ENCODE measurements at places on chromosomes 6 and 20.

DNA sequence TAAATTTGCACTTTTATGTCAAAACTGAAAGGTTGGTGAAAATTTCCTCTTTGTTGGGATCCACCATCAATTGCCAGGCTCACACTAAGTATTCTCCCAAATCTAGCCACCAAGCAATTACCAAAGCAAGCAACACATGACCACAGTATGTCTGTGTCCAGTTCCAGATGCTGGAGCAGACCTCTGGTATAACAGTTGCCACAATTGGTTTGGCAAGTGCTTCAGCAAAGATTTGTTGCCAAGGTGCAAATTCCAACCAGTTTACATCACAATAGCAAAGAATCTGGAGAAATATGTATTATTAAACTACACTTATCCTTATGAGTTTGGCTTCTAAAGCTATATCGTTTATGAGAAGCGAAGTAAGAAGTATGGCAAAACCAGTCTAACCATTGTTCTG lies 6.4 kb downstream of the GTF2H5 start:
- no peak for DNase-seq

GRCh38 chr6:30443657-30444450 lies 45.5 kb upstream of the HLA-E start:
- no peak for DNase-seq

DNA sequence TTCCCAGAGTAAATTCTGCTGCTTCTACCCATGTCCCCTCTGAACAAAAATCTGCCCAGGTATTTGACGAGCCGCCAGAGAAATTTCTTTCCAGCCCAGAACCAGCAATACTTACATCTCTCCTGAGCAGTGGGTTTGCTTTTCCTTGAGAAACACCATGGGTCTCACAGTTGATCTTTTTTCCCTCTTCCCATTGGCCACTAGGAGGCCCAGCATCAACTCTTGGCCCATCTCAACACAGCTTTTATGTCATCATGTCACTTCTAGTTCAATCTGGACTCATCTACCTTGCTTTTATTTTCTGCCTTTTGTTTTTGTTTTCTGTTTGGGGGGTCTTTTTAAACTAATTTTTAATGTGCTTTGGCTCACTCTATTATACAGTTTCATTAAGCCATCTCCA lies 18.8 kb downstream of the MAFB start:
- DNase-seq, result no peak

DNA sequence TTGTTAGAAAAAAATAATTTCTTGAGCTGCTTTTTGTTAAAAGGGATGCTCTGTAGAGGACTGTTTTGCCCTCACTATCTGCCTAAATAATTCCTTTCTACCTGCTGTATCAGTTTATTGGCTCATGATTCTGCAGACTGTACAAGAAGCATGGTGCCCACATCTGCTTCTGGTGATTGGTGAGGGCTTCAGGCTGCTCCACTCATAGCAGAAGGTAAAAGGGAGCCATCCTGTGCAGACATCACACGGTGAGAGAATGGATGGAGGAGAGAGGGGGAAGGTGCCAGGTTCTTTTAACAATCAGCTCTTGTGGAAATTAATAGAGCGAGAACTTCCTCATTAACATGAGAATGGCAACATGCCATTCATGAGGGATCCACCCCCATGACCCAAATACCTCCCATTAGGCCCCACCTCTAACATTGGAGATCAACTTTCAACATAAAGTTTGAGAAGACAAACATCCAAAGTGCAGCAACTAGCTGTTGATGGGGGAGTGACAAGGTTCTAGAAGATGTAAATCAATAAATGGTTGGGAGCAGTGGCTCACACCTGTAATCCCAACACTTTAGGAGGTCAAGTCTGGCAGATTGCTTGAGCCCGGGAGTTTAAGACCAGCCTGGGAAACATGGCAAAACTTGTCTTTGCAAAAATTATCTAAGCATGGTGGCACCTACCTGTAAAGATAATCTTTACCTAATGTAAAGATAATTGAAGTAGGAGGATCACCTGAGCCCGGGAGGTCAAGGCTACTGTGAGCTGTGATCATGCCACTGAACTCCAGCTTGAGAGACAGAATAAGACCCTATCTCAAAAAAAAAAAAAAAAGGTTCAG lies 15.7 kb upstream of the AHCY start:
- no peak for DNase-seq

GRCh38 chr6:140845701-140846100 lies 1287.0 kb upstream of the GJE1 start:
- no peak for DNase-seq

DNA sequence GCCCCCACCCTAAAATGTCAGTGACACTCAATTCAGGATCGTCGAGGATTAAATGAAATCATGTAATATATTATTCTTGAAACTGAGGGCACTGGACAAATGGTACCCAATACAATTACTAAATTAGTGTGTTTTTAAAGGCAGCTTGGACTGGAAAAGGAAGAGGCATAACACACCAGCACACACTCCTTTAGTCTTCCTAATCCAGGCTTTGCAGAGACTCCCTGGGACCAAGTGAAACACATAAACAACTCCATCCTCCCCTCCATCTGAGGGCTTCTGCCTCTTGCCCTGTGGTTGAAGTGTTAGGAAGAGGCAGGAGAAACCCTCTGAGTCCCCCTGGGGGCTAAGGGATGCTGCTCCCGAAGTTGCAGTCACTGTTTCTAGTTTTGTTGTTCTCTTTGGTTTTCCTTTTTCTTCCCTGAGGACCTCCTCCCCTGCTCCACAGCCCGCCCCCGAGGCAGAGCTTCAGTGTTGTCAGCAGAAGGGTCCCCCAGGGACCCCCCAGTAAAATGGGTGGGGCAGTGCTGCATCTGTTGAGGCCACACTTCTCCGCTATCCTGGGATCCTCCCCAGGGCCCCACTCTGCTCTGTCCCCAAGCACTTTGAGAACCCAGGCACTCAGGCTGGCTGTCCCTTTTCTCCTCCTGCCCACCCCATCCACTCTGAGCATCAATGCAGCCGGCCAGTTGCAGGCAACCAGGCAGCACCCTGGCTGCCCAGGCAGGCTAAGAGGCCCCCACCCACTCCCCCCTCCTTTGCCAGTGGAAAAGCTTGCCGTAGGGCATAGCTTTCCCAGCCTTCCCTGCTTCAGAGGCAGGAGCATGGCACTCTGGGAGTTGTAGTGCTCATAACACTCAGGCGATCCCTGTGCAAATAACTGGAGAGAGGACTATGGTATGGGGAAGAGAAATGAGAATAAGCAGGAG lies 5.9 kb downstream of the TMEM63B start:
- DNase-seq, result no peak

DNA sequence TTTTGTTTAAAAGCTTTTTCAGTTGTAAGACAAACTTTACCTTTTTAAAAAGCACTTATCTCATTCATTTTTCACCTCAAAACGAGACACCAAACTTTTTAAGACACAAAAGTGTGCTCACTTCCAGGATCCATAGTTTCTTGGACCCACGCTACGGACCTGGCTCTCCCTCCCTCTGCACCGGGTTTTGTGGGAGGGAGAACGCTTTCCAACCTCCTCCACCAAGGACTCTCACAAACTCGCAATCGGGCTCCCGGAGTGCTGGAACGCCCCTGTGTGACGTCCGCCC lies 436 bp downstream of the CAGE1 start:
- DNase-seq, result no peak

GRCh38 chr20:32966881-32967781 lies 37.1 kb downstream of the SUN5 start:
- DNase-seq, result no peak

GRCh38 chr20:50325215-50325614 lies 134.6 kb downstream of the CEBPB start:
- no peak for DNase-seq

GRCh38 chr6:72553531-72554511 lies 68.0 kb upstream of the KCNQ5 start:
- no peak for DNase-seq

GRCh38 chr6:31272836-31273626 lies 1.1 kb upstream of the HLA-C start:
- no peak for DNase-seq

- no peak for DNase-seq
Measured at GRCh38 chr20:8401556-8401955, 269.5 kb downstream of the PLCB1 start.

Measured in activated CD8-positive, alpha-beta memory T cell treated with anti-CD3 and anti-CD28 coated beads for 1 hour (primary cell).